Omental fat pad (tissue), 4 donors: ENCODE measurements at places on chromosomes 12 and 14. TPM values are rescaled to one million over a fixed set of nuclear protein-coding genes. Genes with fewer than 3 reads are reported as not detected.

DNA sequence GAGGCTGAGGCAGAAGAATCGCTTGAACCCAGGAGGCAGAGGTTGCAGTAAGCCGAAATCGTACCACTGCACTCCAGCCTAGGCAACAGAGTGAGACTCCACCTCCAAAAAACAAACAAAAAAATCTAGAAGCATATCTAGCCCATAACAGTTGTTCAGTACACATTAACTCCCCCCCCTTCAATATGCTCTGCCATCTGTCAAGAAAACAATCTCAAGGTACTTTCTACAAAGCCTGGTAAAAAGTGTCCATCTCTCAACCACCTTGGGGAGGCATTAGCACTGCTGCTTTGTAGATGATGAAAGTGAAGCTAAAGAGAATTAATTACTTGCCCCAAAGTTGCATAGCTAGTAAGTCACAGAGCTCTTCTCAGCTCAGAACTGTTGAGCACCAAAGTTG, 24.9 kb downstream of the LGALS3 start:
- no peak for DNase-seq

DNA sequence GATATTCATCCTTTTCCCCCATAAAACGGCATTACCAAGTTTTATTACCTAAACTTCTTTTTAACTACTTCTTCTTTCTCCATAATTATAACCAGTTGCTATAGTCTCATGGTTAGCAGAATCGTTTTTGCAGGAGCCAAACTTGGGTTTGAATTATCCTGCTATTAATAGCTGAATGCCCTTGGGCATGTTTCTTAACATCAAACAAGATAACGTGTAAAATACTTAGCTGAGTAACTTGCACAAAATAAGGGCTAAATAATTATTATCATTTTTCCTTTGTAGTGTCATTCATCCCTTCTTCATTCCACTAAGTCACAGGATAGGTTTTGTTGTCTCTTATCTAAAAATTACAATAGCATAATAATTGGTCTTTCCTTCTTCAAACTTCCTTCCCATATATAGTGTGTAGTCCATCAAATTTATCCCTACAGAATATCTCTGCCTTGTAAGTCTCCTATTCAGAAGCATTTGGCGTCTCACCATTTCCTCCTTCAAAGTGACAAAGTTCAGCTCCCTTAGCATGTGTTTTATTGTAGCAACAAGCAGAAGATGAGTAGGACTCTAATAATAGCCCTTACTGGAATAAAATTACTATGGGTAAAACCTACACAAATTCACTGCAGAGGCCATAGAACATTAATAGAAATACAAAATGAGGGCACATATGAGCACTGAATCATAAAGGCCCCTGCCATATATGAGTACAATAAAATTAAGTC, 63.8 kb downstream of the FAR2 start:
- no peak for DNase-seq

DNA sequence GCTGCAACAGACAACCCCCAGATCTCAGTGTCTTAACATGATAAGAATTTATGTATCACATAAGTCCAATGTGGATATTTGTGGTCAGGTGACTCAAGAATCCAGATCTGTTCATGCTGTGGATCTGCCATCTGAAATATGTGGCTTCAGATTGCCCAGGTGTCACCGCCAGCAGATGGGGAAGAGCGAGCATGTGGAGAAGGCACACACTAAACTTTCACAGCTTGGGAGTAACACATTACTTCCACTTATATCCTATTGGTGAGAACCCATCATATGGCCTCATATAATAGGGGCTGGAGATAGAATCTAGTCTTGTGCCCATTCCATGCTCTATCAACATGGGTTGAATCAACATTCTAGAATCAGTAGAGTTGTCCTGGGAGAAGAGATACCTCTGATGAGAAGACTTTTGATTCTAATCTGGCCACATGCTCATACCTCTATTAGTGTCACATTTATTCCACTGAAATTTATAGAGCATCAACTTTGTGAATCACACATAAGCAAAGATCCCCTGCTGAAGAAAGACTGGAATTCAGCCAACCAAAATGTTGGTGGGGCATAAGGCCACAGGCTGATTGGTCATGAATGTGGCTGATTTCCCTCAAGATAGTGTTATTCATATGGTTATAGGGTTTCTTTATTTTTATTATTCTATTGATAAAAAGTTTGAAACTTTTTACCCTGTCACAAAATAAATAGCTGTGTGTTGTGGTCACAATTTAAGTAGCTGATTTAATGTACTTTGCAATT, 6.0 kb upstream of the CALCOCO1 start:
- no peak for DNase-seq

- DNase-seq, result no peak
Measured at GRCh38 chr14:39716987-39717570, 284.8 kb upstream of the FBXO33 start.

DNA sequence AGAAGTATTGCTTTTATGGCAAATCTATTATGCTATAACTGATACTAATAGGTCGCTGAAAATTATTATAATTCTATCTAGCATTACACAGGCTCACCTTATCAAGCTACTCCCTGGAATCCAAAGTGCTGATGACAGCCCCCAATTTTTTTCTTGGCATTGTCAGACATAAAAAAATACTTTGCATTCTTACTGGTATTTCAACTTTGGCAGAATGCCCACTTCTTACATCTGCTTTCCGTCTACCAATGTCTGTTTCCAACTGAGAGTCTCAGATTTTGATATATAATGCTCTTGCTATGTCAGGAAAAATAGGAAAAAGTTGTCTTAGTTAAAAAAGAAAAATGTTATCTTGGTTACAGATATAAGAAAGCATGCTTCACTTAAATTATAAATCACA, 615.4 kb downstream of the C12orf50 start:
- DNase-seq, result no peak

- no peak for DNase-seq
Measured at GRCh38 chr12:47302111-47302671, 222.4 kb upstream of the AMIGO2 start.

DNA sequence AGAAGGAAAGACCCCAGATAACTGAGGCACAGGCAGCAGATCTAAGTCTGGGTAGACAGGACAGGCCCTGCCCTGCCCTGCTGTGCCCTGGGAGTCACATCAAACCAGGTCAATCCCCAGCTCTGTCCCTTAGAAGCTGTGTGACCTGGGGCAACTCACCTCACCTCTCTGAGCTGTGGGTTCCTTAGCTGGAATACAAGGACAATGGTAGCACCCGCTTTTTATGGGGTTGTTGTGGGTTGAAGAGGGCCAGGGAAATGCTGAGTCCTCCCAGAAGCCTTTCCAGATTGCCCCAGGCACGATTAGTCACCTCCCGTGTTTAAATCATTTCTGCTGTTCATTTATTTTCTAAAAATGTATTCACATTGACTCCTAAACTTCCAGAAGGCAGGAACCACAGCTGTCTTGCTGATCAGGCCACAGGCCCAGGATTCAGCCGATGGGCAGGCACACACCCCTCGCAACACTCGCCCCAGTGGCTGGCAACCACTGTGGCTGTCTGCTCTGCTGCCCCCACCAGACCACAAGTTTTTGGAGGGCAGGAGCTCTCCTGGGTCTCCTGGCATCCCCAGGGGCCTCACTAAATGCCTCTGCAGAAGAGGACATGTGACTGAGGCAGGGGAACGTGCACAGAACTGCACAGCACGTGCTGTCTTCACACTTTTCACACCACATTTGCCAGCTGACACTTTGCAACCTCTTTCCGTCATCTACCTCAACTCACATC, 3.0 kb downstream of the SELPLG start:
- DNase-seq, result no peak

- no peak for DNase-seq
Measured at GRCh38 chr12:42468921-42469320, 120.6 kb downstream of the PRICKLE1 start.

DNA sequence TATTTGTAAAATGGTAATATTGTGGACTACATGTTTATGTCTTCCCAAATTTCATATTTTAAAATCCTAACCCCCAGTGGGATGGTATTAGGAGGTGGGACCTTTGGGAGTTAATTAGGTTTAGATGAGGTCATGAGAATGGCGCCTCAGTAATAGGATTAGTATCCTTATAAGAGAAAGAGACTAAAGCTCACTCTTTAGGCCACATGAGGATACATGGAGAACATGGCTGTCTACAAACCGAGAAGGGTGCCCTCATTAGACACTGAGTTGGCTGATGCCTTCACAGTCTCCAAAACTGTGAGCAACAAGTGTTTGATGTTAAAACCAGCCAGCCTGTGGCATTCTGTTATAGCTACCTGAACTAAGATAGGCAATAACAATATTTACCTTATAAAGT, 58.3 kb upstream of the OTOGL start:
- DNase-seq, result no peak

GRCh38 chr12:103969391-103969790, 3.7 kb downstream of the TDG start:
- no peak for DNase-seq

- DNase-seq, result no peak
Measured at GRCh38 chr14:77660754-77661153, 44.3 kb upstream of the SPTLC2 start.

DNA sequence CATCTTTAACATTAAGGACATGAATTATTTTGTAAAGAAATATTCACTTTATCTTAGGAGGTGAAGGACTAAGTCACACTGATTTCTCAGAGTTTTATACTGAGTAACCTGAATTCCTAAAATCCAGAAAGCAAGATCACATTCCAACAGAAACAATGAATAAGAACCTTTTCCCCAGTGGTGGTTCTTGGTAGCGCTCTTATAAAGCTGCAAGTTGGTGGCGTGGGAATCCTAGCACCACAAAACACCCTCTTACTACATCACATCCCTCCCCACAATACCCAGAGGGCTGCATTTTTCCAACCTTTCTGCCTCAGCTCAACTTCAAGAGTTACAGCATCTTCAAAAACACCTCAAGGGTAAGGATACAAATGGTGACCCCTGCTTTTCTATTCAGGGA, 44.0 kb upstream of the SMUG1 start:
- DNase-seq, result no peak

DNA sequence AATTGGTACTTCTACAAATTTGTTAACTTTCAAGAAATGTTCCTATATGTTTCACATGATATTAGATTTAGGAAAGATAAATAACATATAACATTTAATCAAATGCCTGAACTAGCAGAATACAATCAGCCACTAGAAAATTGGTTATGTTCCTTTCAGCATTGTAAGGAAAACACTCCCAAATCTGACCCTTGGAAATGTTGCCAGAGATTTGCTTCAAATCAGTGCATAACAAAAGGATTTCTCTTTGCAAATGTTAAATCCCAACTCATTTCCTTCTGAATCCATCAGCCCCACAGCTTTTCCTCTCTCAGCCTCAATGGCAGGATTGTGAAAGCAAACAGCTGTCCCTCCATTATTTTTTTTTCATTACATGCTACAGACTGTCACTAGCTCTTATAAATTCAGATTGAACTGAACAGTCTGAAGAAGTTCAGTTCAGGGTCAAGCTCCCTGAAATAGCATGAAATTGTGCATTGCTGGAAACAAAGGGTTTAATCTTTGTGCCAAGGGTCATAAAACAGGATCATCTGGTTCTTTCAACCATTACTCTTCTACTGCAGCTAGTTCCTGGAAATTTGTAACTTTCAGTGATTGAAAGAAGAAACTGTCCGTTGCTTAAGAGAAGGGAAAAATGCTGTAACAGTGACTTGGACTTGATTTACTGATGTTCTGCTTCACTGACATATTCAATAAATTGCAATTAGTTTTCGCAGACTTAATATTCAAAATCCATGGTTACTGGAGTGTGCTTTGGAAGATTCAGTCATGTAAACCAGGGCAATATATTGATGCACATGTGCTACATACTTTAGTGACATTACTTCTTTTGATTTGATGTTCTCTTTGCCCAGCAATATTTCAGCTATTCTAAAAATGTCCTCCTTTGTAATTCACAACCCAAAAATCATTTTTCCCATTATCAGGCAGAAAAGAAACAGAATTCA, 246.4 kb downstream of the RPL10L start:
- DNase-seq, result no peak

DNA sequence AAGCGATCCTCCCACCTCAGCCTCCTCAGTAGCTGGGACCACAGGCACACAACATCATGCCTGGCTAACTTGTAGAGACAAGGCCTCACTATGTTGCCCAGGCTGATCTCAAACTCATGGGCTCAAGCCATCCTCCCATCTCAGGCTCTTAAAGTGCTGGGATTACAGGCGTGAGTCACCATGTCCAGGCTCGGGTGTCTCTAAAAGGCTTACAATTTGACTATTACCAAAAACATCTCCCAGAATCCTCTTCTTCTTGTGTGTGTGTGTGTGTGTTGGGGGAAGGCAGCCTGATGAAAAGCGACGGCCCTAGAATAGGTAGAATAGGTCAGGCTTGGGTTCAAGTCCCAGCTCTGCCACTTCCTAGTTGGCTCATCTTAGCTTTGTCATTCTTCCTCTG, 16.8 kb downstream of the MSI1 start:
- DNase-seq, result no peak

DNA sequence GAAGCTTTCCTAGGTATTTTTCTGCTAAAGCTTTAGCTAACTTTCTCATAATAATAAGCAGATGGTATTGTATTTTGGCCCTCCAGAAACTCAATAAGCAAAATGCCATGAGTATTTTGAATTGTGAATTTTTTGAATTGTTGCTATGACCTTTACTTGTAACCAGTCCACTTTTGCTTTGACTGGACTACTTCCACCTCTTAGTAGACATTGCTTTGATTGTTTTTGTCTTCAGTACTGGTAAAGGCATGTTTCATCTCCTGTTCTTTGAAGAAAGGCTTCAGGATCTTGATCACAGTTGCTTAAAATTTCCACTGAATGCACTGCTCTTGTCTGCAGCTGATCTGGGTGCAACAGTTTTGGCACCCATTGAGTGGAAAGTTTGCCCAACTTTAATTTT, 102.3 kb downstream of the TRMT5 start:
- DNase-seq, result no peak

- DNase-seq, result no peak
Measured at GRCh38 chr14:105255021-105255507, 6.7 kb downstream of the BTBD6 start.

- DNase-seq, result no peak
Measured at GRCh38 chr12:124653169-124653931, 85.9 kb upstream of the NCOR2 start.

- DNase-seq, result no peak
Measured at GRCh38 chr14:23348297-23348655, 4.4 kb downstream of the SLC22A17 start.

GRCh38 chr12:68497702-68498101, 113.0 kb upstream of the RAP1B start:
- DNase-seq, result no peak

DNA sequence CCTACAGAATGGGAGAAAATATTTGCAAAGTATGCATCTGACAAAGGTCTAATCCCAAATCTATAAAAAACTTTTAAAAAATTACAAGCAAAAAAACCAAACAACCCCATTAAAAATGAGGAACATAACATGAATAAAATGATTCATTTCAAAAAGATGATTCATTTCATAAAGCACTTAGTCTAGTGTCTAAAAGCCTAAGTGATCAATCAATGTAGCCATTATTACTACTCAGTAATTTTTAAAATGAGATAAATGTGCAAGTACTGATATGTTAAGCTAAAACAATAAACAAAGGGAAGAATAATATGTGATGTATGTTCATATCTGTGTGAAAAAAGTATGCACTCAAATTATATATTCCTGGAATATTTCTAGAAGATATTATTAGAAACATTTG, 119.1 kb upstream of the GARIN6 start:
- no peak for DNase-seq

The ADGRD1 gene
- total RNA-seq, result 65.3 TPM

The RFX4 gene
- total RNA-seq, result not detected

The C12orf42 gene
- 0.36 TPM for total RNA-seq

The BMAL2 gene
- total RNA-seq, result 1.7 TPM

The DNAJC22 gene
- total RNA-seq, result 1.8 TPM

The MYH6 gene
- total RNA-seq, result not detected

The LRRK2 gene
- 55.6 TPM for total RNA-seq

The ENDOU gene
- 2.3 TPM for total RNA-seq

The SLC5A8 gene
- total RNA-seq, result not detected

The PTPN6 gene
- total RNA-seq, result 19.8 TPM

The GYS2 gene
- 2.0 TPM for total RNA-seq

The PIK3C2G gene
- 0.47 TPM for total RNA-seq

The RERGL gene
- 3.3 TPM for total RNA-seq
